ENCODE measurements at places on chromosomes 12 and 14.

DNA sequence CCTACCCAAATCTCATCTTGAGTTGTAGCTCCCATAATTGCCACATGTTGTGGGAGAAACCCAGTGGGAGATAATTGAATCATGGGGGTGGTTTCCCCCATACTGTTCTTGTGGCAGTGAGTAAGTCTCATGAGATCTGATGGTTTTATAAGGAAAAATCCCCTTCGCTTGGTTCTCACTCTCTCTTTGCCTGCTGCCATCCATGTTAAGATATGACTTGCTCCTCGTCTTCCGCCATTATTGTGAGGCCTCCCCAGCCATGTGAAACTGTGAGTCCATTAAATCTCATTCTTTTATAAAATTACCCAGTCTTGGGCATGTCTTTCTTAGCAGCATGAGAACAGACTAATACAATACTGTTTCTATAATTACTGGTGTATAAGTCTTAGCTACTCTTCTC lies 6.5 kb upstream of the BCAT1 start:
- H3K27ac ChIP-seq = no peak overlapping the region
- H3K27me3 ChIP-seq = peaks cover 5% of the 10 kb centered on the region
- no peaks in the 10 kb centered on the region for H3K4me1 ChIP-seq
- H3K4me3 ChIP-seq = no peak overlapping the region

DNA sequence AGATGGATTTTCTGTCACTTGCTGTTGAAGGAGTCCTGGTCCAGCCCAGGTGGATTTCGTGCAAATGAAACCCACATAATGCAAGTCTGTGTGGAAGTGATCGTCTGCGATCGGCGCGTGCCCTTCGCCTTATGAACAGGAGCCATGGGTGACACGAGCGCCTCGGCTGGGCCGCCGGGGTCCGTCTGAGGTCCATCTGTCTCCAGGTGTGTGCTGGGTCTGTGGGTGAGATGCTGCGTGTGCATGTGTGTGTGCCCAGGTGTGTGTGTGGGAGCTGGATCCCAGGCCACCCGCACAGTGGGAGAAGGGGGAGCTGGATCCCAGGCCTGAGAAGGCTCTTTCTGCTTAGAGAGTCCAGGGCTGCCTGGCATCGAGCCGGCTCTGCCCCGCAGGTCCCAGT lies 53.8 kb downstream of the GALNT9 start:
- H3K4me1 ChIP-seq = peaks cover 48% of the 10 kb centered on the region
- no peak for DNase-seq
- no peak overlapping the region for H3K4me3 ChIP-seq
- no peaks in the 10 kb centered on the region for H3K36me3 ChIP-seq

DNA sequence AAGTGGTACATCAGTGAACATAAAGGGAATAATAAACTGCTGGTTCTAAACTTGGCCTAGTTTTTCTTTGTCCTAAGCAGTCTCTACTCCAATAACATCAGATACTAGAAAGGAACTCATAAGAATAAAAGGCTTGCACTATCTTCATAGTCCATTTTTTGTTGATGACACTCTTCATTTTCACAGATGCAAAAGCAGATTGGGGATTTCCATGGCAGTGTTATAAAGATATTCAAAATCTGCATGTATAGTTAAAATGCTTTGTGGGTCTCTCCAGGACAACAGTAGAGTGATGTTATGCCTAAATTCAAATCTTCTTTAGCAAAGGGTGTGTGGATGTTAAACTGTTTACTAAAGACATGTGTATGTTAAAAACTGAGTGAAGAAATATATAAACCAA lies 745.8 kb downstream of the TRHDE start:
- H3K4me1 ChIP-seq = no peaks in the 10 kb centered on the region
- DNase-seq = no peak
- no peaks in the 10 kb centered on the region for H3K27me3 ChIP-seq
- H3K4me3 ChIP-seq = no peak overlapping the region
- H3K36me3 ChIP-seq = no peaks in the 10 kb centered on the region

GRCh38 chr12:66176105-66176900 lies 6.5 kb upstream of the TMBIM4 start:
- peak overlapping the region; percentile 21 for H3K27ac ChIP-seq
- no peak overlapping the region for H3K4me3 ChIP-seq
- H3K4me1 ChIP-seq = peaks cover 18% of the 10 kb centered on the region
- DNase-seq = no peak

DNA sequence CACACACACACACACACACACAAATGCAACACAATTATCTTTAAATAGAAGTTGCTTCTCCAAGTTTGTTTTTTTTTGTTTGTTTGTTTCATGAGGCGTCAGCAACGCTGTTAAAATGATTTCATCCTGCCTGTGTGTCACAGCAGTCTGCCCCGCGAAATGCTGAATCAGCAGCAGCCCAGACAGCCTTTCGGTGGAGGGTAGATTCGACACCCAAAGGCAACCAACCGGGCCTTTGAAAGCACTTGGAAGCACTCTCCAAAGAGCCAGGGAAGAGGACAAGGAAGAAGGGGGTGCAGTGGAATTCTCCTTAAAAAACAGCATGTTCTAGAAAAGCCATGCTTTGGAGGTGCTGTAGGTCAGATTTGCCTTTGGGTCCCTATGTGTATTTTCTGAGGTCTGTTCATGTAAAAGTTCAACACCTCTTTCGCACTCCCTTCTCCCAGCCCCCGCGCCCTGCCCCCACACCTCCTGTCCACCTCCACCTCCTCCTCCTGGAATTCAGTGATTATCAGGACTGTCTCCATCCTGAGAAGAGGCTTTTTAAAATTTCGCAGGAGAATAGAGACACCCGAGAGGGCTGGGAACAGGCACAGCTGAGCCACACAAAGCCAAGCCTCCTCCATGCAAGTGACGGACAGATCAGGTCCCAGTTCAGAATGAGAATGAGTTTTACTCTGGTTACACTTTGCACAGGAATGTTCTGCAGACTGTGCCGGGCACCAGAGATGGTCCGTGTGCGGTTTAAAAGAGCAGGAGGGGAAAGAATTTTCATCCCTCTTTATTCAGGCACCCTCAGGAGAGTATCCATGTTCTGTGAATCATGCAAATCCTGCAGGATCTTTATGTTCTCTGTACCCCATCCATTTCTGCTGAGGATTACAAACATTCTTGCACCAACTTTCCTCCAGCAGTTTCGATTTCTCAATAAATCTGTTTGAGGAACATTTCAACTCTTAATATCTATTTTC lies 177.9 kb downstream of the ETV6 start:
- H3K4me3 ChIP-seq = no peak overlapping the region
- H3K27ac ChIP-seq = no peak overlapping the region
- no peak for DNase-seq

All from spleen (tissue), 13 donors.